ENCODE measurements at places on chromosomes 6 and 20.

DNA sequence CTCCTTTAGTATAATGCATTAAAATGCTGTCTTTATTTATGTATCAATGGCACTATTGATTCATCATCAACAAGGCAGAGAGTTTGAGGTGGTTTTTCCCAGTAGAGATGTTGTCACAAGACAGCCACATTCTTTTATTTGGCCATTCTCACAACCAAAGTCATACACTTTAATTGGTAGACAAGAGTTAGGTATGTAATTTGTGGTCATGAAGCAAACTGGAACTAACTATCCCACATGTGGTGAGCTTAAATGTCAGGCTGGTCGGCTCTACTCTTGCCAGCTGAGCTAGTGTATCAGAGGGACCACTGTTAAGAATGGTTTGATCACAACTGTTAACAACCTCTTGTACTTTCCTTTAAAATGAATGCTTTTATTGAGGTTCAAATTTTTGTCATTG is 714.6 kb downstream of the CD109 start:
- no peak for DNase-seq

DNA sequence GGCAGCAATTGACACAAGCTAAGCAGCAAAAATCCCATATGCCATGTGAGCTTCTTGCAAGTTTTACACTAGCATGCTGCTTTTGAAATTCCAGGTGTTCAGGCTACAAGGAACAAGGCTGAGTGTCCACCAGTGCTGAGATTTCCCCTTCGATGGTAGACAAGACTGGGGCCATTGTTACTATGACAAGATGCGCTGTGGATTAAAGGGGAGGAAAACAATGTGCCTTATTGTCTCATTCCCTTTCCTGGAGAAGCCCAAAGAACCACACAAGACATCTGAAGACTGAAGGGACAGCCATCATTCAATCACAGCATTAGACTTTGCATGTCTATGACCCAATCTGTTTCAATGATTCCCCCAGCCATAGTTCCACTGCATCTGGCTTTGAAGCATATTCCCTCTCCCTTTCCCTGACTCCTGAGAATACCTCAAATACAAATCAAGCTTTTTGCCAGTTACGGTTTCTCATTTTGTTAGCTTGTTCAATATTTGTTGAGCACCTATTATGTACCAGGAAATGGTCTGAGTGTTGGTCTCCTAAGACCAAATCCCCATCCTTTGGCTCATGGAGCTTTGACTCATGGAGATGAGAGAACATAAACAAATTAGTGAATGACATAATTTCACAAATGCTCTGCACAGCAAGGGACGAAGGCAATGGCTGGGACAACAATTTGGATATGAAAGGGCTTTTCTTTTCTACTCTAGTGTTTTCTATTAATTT is 23.4 kb upstream of the SCGN start:
- DNase-seq, result no peak

GRCh38 chr20:36773597-36774390 is at the start of gene DSN1:
Gene DSN1 (minus strand): TSS chr20:36773763. CDS start chr20:36771458, 2,305 bp downstream.
- DNase-seq, result peak; percentile 72

GRCh38 chr20:54074511-54074910 is 4.1 kb upstream of the BCAS1 start:
- DNase-seq, result no peak

GRCh38 chr20:63829603-63829944 is 1.5 kb downstream of the ZBTB46 start:
- no peak for DNase-seq
